Trophoblast cell (in vitro differentiated cells and primary cell): ENCODE measurements at places on chromosomes 5 and 9.

DNA sequence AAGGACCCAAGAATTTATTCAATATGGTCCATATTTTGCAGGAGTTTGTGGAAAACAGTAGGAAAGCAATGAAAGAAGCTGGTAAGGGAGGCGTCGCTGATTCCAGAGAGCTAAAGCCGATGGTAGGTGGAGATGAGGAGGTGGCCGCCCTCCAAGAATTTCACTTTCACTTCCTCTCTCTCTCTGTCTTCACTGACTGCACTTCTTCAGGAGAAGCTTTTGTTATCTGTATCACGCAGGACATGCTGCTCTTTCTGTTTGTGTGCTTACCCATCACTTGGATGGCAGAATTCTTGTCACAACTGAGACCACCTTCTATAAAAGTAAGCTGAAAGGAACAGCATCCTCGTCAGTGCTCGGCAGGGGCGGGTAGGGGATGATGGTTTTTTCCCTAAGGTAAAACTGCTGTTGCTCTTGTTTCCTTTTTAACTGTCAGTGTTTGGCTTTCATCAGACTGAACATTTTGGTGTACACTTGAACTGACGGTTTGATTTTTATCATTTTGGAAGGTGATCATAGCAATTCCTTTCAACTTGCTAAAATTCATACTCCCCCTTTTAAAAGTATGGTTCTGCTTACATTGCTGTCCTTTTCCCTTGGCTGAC, 62.4 kb upstream of the FSD1L start:
- H3K4me1 ChIP-seq, result no peaks in the 10 kb centered on the region
- peaks cover 4% of the 10 kb centered on the region for H3K36me3 ChIP-seq
- H3K27me3 ChIP-seq, result no peaks in the 10 kb centered on the region
- H3K27ac ChIP-seq, result no peak overlapping the region
- no peak for DNase-seq

GRCh38 chr9:5531101-5531882, 21.0 kb downstream of the PDCD1LG2 start:
- peaks cover 2% of the 10 kb centered on the region for H3K4me1 ChIP-seq
- no peak overlapping the region for H3K4me3 ChIP-seq
- H3K36me3 ChIP-seq, result no peaks in the 10 kb centered on the region
- no peak overlapping the region for H3K27ac ChIP-seq
- peak; percentile 39 for DNase-seq

- H3K4me1 ChIP-seq, result peaks cover 9% of the 10 kb centered on the region
- H3K4me3 ChIP-seq, result peak overlapping the region; percentile 100
- H3K27me3 ChIP-seq, result no peaks in the 10 kb centered on the region
These were observed 542 bp downstream of the FKBP15 start for GRCh38 chr9:113220467-113221002.

GRCh38 chr9:117869287-117869686, 165.1 kb downstream of the TLR4 start:
- H3K27me3 ChIP-seq, result no peaks in the 10 kb centered on the region
- no peak overlapping the region for H3K4me3 ChIP-seq
- DNase-seq, result no peak
- H3K27ac ChIP-seq, result no peak overlapping the region
- no peaks in the 10 kb centered on the region for H3K36me3 ChIP-seq
- no peaks in the 10 kb centered on the region for H3K4me1 ChIP-seq

DNA sequence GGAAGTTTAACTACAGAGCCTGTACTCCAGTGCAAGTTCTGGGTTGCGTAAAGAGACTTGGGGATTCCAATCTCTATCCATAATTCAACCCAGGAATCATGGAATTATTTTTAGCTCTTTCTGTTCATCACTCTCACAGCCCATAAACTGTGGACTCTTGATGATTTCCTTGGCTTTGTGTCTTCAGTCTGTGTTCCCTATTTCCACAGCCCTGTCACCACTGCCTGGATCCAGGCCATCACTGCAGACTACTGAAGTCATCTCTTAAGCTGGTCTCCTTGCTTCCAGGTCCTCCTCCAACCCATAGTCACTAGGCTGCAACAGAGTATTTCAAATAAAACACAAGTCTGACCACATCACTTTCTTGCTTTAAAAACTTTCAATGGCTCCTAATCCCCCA, 211.7 kb downstream of the PLK2 start:
- no peaks in the 10 kb centered on the region for H3K27me3 ChIP-seq
- H3K4me1 ChIP-seq, result peaks cover 8% of the 10 kb centered on the region
- no peak overlapping the region for H3K27ac ChIP-seq

GRCh38 chr5:53831496-53831895, 271.1 kb downstream of the NDUFS4 start:
- no peaks in the 10 kb centered on the region for H3K4me1 ChIP-seq
- H3K27me3 ChIP-seq, result no peaks in the 10 kb centered on the region
- no peak overlapping the region for H3K27ac ChIP-seq
- DNase-seq, result no peak
